ENCODE measurements at places on chromosomes 3 and 15.

- no peak for DNase-seq
These were observed 191.8 kb downstream of the MAGI1 start for GRCh38 chr3:65846936-65847335.

- no peak for DNase-seq
These were observed 34.7 kb downstream of the PEX5L start for GRCh38 chr3:180002006-180002405.

GRCh38 chr15:38461066-38461833 lies 7.3 kb downstream of the FAM98B start:
- no peak for DNase-seq

DNA sequence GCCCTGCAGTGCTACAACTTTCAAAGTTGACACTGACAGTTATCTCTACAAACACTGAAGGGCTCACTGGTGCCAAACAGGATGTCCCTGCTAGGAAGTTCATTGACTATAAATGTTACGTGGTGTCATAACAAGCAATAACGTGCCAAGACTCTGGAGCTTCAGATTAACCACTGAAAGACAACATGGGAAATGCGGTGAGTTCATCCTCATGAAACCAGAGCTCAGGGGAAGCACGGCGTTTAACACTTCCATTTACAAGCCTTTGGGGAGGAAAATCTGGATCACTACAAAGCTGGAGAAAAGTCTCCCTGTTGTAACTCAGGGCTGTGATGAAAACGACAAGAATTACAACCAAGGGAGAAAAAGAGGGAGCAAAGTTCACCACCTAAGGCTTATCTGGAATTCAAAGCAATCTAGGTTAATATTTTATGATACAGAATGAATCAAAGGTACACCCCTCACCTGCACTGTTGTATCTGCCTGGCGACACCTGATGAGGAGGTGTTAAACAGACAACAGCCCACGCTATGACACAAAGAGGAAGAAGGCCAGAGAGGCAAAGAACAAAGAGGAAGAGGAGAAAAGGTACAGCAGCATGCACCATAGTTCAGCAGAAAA lies 27.0 kb downstream of the SHQ1 start:
- DNase-seq = no peak

GRCh38 chr3:39990532-39990931 lies 181.1 kb downstream of the MYRIP start:
- DNase-seq = peak; percentile 24

GRCh38 chr3:20462723-20463122 lies 276.7 kb upstream of the SGO1 start:
- DNase-seq = no peak

- DNase-seq = no peak
These were observed 24.4 kb downstream of the ISG20 start for GRCh38 chr15:88663141-88663621.

DNA sequence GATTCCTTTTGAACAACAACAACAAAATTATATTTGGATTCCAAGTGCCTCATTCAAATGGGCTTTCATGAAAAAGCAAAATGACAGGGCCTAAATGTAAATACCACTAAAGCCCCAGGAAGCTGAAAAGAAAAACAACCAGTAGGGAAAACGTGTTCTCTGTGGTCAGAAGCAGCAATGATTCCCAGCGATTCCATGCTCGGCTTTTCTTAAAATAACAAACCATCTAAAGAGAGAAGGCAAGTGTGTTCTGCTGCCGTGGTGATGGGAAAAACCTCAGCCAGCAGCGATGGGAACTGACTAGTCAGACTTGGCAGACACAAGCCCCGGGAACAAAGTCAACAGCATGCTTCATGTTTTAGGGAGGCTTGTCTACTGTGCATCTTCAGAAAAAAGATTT lies 153.6 kb downstream of the TNIK start:
- DNase-seq = peak; percentile 100

DNA sequence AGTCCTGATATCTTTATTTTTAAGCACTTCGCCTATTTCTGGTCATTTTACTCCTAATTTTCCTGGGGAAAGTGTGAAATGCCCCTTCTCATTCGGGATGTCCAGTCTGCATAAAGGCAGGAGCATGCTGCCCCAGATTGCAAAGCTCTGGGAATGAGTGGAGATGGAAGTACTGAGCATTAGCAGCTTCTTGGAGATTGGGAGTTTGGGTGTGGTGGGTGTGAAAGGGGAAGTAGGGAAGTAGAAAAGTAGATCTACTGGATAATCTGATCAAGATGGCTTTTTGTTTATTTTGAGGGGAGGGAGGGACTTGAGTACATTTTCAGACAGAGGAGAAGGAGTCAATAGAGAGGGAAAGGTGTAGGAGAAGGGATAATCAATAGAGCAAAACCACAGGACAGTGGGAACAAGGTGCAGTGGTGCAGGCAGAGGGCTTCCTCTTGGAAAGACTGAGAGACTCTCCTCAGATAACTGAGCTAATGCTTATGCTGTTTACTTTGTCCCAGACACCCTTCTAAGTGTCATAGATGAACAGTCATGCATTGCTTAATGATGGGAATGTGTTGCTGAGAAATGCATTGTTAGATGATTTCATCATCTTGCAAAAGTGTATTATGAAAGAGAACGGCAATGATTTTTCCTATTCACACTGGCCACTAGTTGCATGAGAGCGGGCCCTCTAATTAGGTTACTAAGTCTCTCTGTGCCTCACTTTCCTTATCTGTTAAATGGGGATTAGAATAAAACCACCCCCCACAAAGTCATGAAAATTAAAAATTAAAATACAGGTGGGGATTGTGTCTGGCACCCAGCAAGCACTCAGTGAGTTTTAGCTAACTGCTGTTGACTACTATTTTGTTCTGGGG lies 45.5 kb downstream of the PHLDB2 start:
- DNase-seq = peak; percentile 72

GRCh38 chr3:39423436-39423970 lies 17.0 kb downstream of the RPSA start:
- no peak for DNase-seq

- no peak for DNase-seq
These were observed 34.9 kb upstream of the MEIS2 start for GRCh38 chr15:37135225-37135624.

DNA sequence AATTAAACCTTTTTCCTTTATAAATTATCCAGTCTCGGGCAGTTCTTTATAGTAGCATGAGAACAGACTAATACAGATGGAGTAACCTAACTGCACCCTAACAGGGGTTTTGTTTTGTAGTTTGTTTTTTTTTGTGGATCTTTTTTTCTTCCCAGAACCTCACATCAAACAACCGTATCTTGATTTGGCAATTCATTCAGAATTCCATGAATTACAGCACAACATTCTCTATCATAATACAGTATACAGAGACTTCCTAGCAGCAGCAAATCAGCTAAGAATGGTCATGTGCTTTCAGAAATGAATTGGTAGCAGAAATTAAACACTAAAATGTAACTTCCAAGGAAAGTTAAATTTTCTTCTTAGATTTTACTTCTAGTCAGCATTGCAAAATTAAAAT lies 114.6 kb downstream of the TMCC1 start:
- no peak for DNase-seq

GRCh38 chr15:85847031-85847430 lies 52.3 kb upstream of the KLHL25 start:
- DNase-seq = no peak
